ENCODE measurements at places on chromosomes 4 and X. TPM values are rescaled to one million over a fixed set of nuclear protein-coding genes. Genes with fewer than 3 reads are reported as not detected.

GRCh38 chrX:2928191-2928582 lies 952 bp downstream of the ARSD start:
- peak overlapping the region; percentile 59 for H3K4me3 ChIP-seq
- H3K27me3 ChIP-seq = no peaks in the 10 kb centered on the region
- H3K4me1 ChIP-seq = no peaks in the 10 kb centered on the region
- H3K27ac ChIP-seq = peak overlapping the region; percentile 93
- DNase-seq = peak; percentile 10
- no peaks in the 10 kb centered on the region for H3K36me3 ChIP-seq

Gene DCAF12L2
- 52.1 TPM for total RNA-seq

Gene ZNF732
- total RNA-seq = 0.14 TPM

GRCh38 chr4:26503427-26503826 lies 13.1 kb upstream of the CCKAR start:
- H3K4me1 ChIP-seq = no peaks in the 10 kb centered on the region
- H3K4me3 ChIP-seq = no peak overlapping the region
- DNase-seq = no peak
- no peaks in the 10 kb centered on the region for H3K27me3 ChIP-seq

GRCh38 chrX:40273356-40274050 lies 175.7 kb upstream of the BCOR start:
- H3K4me3 ChIP-seq = no peak overlapping the region
- no peak for DNase-seq
- no peaks in the 10 kb centered on the region for H3K27me3 ChIP-seq
- H3K27ac ChIP-seq = no peak overlapping the region
- no peaks in the 10 kb centered on the region for H3K36me3 ChIP-seq

DNA sequence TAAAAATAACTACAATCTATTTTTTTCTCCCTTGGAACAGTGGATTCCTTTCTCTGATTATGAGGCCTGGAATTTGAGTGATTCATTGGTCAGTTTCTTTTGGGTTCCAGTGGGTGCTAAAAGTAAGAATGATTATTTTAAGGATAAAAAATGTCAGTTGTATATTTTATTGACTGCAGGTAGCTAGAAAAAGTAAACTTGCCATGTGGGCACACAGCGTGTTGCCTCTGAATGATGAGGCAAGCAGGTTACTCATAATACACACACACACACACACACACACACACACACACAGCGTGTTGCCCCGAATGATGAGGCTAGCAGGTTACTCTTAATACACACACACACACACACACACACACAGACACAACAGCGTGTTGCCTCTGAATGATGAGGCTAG lies 13.8 kb downstream of the GALNT7 start:
- no peaks in the 10 kb centered on the region for H3K36me3 ChIP-seq
- DNase-seq = no peak
- no peaks in the 10 kb centered on the region for H3K4me1 ChIP-seq
- H3K27me3 ChIP-seq = no peaks in the 10 kb centered on the region
- H3K4me3 ChIP-seq = no peak overlapping the region

DNA sequence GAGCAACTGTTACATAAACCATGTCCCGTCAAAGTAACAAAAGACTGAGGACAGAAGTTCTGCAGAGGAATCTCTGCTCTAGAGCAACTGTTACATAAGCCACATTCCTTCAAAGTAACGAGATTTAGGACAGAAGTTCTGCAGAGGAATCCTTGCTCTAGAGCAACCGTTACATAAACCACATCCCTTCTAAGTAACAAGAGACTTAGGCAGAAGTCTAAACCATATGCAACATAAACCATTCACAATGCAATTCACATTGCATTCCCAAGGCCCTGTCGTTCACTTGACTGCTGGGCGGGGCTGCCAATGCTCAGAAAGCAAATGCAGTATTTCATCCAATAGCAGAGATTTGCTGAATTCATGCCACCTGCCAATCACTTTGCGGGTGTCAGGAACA lies 124.4 kb upstream of the PUDP start:
- DNase-seq = no peak
- H3K27ac ChIP-seq = no peak overlapping the region
- H3K4me1 ChIP-seq = no peaks in the 10 kb centered on the region
- H3K27me3 ChIP-seq = no peaks in the 10 kb centered on the region
- no peak overlapping the region for H3K4me3 ChIP-seq
- H3K36me3 ChIP-seq = no peaks in the 10 kb centered on the region

GRCh38 chrX:136954930-136955329 lies 74.4 kb upstream of the RBMX start:
- H3K4me3 ChIP-seq = no peak overlapping the region
- H3K27me3 ChIP-seq = no peaks in the 10 kb centered on the region
- no peak for DNase-seq

Gene CXCL6
- 5.2 TPM for total RNA-seq

Gene SHOX
- total RNA-seq = not detected

DNA sequence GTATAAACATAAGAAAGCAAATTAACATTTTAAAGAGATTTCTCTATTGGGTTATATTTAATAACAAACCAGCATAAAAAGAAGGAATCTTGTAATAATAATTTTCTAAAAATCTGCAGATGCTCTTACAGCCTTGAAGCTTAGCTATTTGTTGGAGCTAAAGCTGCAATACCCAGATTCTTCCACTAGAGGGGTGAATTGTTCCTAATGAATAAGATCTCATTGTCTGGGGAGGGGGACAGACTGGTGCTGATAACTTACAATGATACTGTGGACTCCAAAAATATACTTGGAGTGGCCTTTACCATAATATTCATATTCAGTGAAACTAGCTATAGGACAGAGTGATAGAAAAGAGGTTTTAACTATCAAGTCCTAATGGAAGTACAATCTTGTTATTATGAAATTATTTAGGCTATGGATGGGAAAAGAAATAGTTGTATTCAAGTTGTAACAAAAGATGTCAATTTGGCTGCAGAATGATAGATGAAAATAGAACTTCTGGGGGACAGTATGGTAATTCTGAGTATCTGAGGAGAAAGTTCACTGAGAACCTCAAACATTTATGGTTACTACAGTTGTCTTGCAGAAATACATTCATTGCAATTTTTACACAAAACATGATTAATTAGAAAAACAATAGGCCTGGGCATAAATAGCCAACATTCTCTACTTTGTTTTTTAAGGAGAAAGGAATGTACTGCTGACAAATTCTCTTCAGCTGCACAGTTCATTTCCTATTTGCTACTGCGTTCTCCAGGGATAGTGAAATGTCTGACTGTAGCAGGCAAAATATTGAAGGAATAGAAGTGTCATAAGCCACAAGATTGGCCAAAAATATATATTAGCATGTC lies 443.3 kb downstream of the GBA3 start:
- no peak for DNase-seq
- H3K4me1 ChIP-seq = no peaks in the 10 kb centered on the region
- H3K4me3 ChIP-seq = no peak overlapping the region
- H3K36me3 ChIP-seq = no peaks in the 10 kb centered on the region

GRCh38 chr4:127622921-127623796 lies 9.6 kb upstream of the INTU start:
- peak overlapping the region; percentile 34 for H3K4me3 ChIP-seq
- no peaks in the 10 kb centered on the region for H3K4me1 ChIP-seq
- peak; percentile 26 for DNase-seq
- no peak overlapping the region for H3K27ac ChIP-seq
- H3K36me3 ChIP-seq = no peaks in the 10 kb centered on the region
- no peaks in the 10 kb centered on the region for H3K27me3 ChIP-seq

GRCh38 chrX:31233941-31234496 lies 162.2 kb upstream of the FTHL17 start:
- H3K4me3 ChIP-seq = no peak overlapping the region
- no peak for DNase-seq
- H3K27me3 ChIP-seq = no peaks in the 10 kb centered on the region
- no peaks in the 10 kb centered on the region for H3K4me1 ChIP-seq
- H3K36me3 ChIP-seq = no peaks in the 10 kb centered on the region

DNA sequence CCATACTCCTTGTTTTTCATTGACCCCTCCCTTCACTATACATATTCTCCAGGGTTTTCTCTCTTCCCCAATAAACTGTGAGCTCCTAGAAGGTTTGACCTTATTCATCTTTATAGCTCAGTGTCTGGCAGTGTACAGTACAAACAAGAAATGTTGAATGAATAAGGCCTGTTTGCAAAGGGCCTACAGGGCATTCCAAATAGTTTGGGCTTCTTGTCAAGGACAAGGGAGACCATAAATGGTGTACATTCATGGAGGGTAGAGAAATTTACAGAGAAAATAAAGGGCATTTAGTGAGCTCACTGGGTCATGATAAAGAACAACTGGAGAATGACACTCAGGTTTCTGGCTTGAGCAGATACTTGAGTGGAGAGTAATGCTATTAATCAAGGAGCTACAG lies 47.5 kb upstream of the EIF1AX start:
- H3K4me1 ChIP-seq = no peaks in the 10 kb centered on the region
- H3K4me3 ChIP-seq = no peak overlapping the region
- no peaks in the 10 kb centered on the region for H3K36me3 ChIP-seq
- H3K27ac ChIP-seq = no peak overlapping the region
- no peak for DNase-seq

- no peaks in the 10 kb centered on the region for H3K4me1 ChIP-seq
- no peaks in the 10 kb centered on the region for H3K27me3 ChIP-seq
- H3K4me3 ChIP-seq = no peak overlapping the region
- DNase-seq = no peak
- peak overlapping the region; percentile 69 for H3K27ac ChIP-seq
- H3K36me3 ChIP-seq = no peaks in the 10 kb centered on the region
Observed at GRCh38 chrX:23822841-23823240, 39.9 kb downstream of the SAT1 start.

GRCh38 chr4:24117975-24118374 lies 228.1 kb upstream of the PPARGC1A start:
- no peak for DNase-seq
- no peaks in the 10 kb centered on the region for H3K27me3 ChIP-seq
- H3K36me3 ChIP-seq = no peaks in the 10 kb centered on the region
- no peak overlapping the region for H3K4me3 ChIP-seq
- H3K27ac ChIP-seq = no peak overlapping the region

- H3K4me3 ChIP-seq = no peak overlapping the region
- H3K4me1 ChIP-seq = no peaks in the 10 kb centered on the region
- no peak overlapping the region for H3K27ac ChIP-seq
- DNase-seq = no peak
Observed at GRCh38 chrX:22689290-22689689, 310.5 kb upstream of the DDX53 start.

- H3K4me3 ChIP-seq = no peak overlapping the region
- no peak for DNase-seq
- H3K4me1 ChIP-seq = no peaks in the 10 kb centered on the region
- no peak overlapping the region for H3K27ac ChIP-seq
- no peaks in the 10 kb centered on the region for H3K27me3 ChIP-seq
Observed at GRCh38 chr4:44479731-44480130, 31.1 kb upstream of the KCTD8 start.

- no peaks in the 10 kb centered on the region for H3K27me3 ChIP-seq
- DNase-seq = no peak
- H3K4me1 ChIP-seq = no peaks in the 10 kb centered on the region
Observed at GRCh38 chr4:123043013-123043412, 120.6 kb upstream of the NUDT6 start.

DNA sequence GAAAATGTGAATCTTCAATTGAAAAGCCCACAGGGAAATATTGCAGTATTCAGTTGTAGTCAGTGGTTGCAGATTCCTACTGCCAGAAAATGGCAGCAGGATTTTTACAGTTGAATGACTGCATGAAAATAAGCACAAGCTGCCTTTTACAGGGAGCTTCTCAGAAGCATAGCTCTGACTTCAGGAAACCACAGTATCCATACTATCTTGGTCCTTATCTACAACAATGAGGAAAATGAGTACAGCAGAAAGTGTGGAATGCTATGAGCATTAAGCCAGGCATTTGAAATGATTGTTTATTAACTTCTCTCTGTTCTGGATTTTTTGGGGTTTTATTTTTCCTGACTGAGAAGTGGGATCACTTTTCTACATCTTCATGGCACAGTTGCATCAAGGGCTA lies 34.6 kb upstream of the PRRG1 start:
- H3K4me3 ChIP-seq = no peak overlapping the region
- no peaks in the 10 kb centered on the region for H3K4me1 ChIP-seq
- DNase-seq = no peak
- H3K36me3 ChIP-seq = no peaks in the 10 kb centered on the region
- H3K27me3 ChIP-seq = no peaks in the 10 kb centered on the region
- H3K27ac ChIP-seq = no peak overlapping the region

Gene PARM1
- total RNA-seq = 133 TPM

Gene APELA
- total RNA-seq = 1.4 TPM

Gene KDR
- total RNA-seq = 23.5 TPM

Gene CFI
- 4.9 TPM for total RNA-seq

Gene RELL1
- 26.2 TPM for total RNA-seq

DNA sequence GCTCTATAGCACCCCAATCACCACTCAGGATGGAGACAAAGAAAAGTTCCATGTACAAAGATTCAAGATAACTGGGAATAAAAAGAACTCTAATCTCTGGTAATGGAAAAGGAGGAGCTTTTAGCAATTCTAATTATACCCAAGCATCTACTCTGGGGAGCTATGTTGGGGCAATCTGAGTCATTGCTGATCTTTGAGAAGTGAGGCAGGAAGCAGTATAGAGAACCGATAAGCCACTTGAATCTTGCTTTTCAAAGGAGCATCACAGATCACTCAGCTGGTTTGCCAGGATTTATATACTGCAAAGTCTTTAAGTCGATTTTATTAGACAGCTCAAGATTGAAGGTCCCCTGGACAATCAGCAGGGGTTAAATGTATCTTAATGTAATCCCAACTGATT lies 220.0 kb downstream of the ENOX2 start:
- H3K36me3 ChIP-seq = no peaks in the 10 kb centered on the region
- DNase-seq = no peak
- no peaks in the 10 kb centered on the region for H3K27me3 ChIP-seq
- no peak overlapping the region for H3K4me3 ChIP-seq
- no peaks in the 10 kb centered on the region for H3K4me1 ChIP-seq
- H3K27ac ChIP-seq = no peak overlapping the region

DNA sequence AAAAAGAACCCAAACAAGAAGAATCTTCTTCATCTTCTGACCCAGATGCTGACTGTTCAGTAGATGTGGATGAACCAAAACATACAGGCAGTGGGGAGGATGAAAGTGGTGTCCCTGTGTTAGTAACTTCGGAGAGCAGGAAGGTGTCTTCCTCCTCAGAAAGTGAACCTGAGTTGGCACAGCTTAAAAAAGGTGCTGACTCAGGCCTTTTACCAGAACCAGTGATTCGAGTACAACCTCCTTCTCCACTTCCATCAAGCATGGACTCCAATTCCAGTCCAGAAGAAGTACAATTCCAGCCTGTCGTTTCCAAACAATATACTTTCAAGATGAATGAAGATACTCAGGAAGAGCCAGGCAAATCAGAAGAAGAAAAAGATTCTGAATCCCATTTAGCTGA lies 307.0 kb downstream of the ANK2 start:
- DNase-seq = no peak
- no peak overlapping the region for H3K4me3 ChIP-seq
- no peaks in the 10 kb centered on the region for H3K4me1 ChIP-seq
- H3K27me3 ChIP-seq = no peaks in the 10 kb centered on the region

GRCh38 chrX:102339312-102340298 lies 92.6 kb downstream of the NXF2 start:
- DNase-seq = no peak
- H3K36me3 ChIP-seq = no peaks in the 10 kb centered on the region
- no peak overlapping the region for H3K4me3 ChIP-seq
- H3K27me3 ChIP-seq = no peaks in the 10 kb centered on the region
- H3K4me1 ChIP-seq = no peaks in the 10 kb centered on the region

Gene TCEAL2
- total RNA-seq = 37.0 TPM

Gene SNX25
- total RNA-seq = 49.5 TPM
